ENCODE measurements at places on chromosomes 5 and 9.

GRCh38 chr9:2502760-2503159 is 118.8 kb upstream of the VLDLR start:
- no peak for DNase-seq

GRCh38 chr5:10424124-10424731 is 17.5 kb upstream of the ROPN1L start:
- no peak for DNase-seq

DNA sequence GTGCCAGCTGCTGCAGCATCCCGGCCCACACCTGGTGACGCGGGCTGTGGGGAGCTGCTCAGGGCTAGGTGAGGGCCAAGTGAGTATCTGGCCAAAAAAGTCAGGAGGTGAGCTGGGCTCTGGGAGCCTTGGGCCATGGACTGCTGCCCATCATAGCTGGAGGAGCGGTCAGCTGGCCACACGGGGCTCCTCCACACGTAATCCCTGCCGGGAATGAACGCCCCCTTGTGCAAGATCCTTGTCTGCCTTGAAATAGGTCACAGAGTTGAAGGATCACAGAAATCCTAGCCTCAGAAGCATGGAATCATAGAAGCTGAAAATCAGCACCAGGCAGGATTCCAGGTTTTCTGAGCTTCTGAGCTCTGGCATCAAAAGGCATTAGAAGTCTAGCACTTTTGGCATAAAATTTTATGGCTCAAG is 16.8 kb upstream of the COL27A1 start:
- no peak for DNase-seq

GRCh38 chr5:172670005-172670402 is 28.9 kb downstream of the NEURL1B start:
- no peak for DNase-seq

GRCh38 chr5:90119531-90119971 is 290.0 kb downstream of the CETN3 start:
- DNase-seq, result no peak

- no peak for DNase-seq
Observed at GRCh38 chr9:129171993-129172751, 5.9 kb downstream of the IER5L start.

DNA sequence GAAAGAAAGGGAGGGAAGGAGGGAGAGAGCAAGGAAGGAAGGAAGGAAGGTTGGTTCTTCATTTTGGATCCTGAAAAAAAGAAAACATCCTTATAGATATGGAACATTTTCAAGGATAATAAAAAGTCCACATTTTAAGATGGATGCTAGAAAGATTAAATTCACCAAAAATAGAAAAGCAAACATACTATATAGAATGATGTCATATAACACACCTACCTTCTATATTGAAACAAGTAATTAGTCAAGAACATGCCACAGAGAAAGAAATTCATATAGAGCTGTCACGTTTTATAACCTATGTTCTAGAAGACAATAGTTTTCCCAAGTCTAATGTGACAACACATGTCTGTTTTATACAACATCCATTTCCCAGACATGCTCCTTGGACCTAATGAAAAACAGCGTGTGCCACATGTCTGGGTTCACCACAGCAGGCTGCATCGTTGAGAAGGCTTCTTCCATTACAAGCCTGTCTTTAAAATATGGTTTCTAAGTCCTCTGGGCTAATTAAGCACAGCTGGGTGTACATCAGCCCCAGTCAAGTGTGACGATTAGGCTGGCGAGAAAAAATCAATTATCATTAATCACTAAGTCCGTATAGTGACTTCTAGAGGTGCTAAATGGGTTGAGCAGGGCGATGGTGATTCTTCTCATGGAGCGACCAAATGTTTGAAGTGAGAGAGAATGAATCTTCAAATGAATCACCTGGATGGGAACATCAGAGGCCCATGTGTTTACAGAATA is 301.8 kb downstream of the TLE1 start:
- DNase-seq, result no peak

DNA sequence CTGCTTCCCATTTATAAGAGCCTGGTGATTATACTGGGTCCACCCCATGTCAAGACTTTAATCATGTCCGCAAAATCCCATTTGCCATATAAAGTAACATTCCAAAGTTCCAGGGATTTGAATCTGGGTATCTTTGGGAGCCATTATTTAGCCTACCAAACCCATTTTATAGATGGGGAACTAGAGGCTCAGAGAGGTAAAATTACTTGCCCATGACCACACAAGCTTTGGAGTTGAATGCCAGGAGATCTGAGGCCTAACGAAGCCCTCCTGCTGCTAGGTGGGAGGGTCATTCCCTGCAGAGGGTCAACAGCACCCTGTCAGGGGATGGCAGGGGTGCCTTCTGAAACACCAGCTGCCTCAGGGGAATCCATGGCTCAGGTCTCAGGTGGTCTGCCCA is 13.0 kb upstream of the AKNA start:
- DNase-seq, result no peak

DNA sequence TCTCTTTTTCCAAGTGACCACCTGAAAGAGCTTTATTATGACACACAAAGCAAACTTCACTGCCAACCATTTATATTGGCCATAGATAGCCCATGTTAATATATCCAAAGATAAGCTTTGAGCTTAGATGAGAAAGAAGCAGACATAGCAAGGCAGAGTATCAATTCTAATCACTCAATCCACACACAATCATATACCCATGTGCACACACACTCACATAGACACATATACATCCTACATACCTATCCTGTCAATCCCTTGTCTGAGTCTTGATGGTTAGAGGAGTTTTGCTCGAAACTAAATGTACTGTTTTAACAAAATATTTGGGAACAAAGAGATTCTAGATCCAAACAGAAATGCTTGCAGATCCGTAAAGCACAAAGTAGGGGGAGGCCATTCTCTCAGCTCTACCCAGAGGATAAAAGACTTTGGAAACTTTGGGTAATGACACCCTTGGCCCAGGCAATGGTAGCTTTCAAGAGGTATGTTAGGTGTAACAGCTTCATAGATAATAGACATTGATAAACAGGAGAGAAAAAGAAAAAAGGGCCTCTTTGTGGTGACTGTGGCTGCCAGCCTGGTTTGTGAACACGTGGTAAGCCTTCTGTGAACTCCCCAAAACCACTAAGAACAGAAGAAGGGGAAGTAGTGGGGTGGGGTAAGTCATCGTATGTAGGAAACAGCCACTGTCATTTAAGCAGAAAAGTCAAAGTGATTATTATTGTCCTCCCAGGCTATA is 121.6 kb downstream of the TLR4 start:
- no peak for DNase-seq

DNA sequence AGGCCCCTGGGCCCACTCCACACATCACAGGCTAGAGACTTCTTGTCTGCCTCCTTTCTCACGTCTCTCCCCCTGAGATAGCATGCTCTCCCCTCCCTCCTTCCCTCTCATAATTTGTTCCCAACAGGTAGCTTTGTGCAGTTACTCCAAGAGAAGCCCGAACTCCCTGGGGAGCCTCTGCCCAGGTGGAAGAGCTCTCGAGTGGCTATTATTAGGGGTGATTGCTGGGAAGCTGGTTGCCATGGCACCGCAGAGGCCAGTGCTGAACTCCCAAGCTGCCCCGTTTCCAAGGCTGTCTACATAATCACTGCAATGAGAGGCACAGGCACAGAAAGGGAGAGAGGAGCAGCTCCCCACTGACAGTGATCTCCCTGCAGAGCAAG is 104.7 kb upstream of the GPR151 start:
- no peak for DNase-seq

GRCh38 chr9:108876425-108876824 is 14.4 kb downstream of the ACTL7A start:
- DNase-seq, result no peak

- DNase-seq, result no peak
Observed at GRCh38 chr9:126423916-126424185, 97.2 kb downstream of the MVB12B start.

GRCh38 chr9:37676411-37676830 is 25.7 kb downstream of the FRMPD1 start:
- no peak for DNase-seq

GRCh38 chr5:30765227-30765626 is 428.3 kb upstream of the CDH6 start:
- no peak for DNase-seq

- no peak for DNase-seq
Observed at GRCh38 chr9:76657265-76657664, 107.0 kb upstream of the PCA3 start.

GRCh38 chr9:111013250-111013649 is 25.0 kb downstream of the LPAR1 start:
- DNase-seq, result no peak

DNA sequence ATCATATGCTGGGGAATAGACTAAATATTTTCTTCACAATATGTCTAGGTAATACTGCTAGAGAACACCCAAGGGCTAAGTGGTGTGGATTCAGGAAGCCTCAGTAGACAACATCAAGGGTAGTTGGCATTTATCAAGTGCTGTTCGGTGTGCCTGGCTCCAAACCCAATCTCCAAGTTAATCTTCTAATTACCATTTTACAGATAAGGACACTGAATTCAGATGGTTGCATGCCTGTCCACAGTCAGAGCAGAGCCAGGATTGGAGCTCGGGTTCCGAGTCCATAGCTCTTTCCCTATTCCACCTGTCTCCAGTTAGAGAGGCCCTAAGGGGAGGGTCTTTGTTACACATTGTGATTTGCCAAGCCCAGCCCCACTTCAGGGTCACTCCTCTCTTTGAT is 58.2 kb downstream of the FGF18 start:
- no peak for DNase-seq

DNA sequence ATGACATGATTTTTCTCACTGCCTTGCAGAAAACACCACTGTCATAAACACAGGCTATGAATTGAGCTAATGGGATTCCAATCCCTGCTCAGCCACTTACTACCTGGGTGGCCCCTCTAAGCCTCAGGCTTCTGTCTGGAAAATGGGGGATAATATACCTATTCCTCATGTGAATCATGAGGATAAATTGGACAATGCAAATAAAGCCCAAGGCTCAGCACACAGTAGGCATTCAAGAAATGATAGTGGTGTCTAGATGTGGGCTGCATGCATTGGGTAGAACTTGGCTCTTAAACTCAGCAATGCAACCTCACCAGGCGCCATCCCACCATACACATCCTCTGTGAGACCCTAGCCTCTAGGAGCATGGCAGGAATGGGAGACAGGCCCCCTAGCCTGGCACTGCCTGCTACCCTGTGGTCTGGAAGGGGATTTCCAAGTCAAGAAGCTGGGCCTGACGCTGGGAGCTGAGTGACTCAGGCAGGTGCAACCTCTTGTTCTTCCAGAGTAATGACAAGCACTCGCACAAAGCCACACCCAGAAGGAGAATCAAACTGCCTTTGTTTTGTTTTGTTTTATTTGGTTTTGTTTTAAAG is 2.3 kb upstream of the TNIP1 start:
- no peak for DNase-seq

- DNase-seq, result no peak
Observed at GRCh38 chr5:181198905-181199519, 6.0 kb downstream of the TRIM7 start.

- DNase-seq, result no peak
Observed at GRCh38 chr5:143386725-143387124, 16.8 kb downstream of the NR3C1 start.

- DNase-seq, result no peak
Observed at GRCh38 chr9:104682642-104683041, 11.7 kb upstream of the OR13D1 start.

GRCh38 chr9:36793277-36793676 is 220.6 kb downstream of the MELK start:
- no peak for DNase-seq

DNA sequence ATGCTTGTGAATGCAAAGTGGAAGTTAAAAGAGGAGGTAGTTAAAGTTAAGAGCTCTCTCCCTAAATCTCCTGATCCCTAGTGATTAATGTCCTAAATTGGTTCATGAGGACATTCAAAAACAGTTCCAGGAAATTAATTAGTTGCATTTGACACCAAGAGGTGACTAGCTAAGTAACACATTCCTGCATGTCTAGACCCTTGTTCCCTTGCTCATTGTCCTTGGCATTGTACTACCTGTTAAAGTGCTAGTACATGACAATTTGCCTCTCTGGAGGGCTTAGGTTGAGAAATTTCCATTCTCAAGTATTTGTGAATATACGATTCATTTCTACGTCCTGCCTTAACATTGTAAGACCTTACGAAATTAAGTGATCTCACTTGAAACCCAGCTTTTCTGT is 278.6 kb upstream of the CDH10 start:
- no peak for DNase-seq

DNA sequence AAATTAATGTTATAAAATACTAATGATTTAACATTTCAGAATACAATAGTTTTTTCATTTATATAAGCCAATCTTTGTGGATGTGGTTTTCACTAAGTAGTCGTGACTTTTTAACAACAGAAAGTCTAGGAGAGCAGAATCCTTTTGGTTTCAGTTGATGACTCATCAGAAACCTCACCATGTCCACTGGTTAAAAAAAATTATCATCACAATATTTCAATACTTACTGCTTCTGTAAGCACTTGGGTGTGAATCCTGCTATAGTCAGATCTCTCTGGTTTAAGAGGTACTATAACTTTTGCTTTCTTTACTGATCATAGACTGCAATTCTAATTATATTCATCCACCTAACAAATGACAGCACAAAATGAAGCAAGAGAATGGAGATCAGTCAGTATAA is 77.2 kb downstream of the MRPS30 start:
- no peak for DNase-seq

- DNase-seq, result no peak
Observed at GRCh38 chr5:6703806-6704205, 9.4 kb upstream of the TENT4A start.

DNA sequence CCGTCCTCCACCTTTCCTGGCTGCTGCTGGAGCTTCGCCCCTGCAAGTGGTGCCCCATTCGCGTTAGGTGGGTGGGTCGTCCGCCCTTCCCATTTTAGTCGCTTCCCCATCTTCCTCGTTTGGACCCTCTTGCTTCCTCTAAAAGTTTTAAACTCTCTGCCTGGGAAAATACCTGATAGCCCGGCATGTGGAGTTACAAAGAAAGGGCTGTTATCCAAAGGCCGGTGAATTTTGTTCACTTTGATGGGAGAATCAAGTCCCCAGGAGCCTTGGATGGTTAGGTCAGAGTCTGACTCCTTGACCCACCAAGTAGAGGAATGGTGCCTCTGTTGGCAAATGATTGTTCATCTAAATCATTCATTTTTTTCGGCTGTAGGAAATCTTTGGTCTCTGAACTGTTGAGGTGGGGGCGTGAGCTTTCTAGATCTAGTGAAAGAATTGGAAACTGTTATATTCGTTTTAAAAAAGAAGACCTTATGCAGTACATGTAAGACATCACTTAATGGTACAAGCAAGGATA is 29.5 kb upstream of the APC start:
- no peak for DNase-seq

DNA sequence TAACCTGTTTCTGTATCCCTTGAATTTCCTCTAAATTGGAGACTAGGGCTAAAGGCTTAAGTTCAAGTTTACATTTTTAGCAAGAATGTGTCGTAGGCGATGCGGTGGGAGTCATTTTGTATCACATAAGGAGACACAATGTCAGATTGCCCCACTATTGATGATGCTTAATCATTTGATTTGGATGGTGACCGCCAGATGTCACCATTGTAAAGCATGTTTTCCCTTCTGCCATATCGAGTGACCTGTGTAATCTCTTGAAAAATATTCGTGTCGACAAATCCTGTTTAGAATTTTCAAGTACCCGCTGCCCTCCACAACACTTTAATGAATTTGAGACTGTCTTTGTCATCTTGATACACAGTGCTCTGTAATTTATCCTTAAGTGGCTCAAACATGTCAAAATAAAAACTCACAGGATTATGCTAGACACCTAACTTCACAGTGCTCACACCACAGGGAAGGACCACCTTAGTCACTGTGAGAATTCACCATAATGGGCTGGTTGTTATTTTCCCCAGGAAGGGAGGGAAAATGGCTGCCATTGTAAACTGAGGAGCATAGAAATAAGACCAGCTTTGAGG is 34.5 kb upstream of the SLC46A2 start:
- no peak for DNase-seq
